Stimulated activated CD4-positive, alpha-beta T cell treated with anti-CD3 and anti-CD28 coated beads, Interleukin-4, amount 100 ng/mL, for 48 hours (primary cell): ENCODE measurements at places on chromosomes 2 and 18.

GRCh38 chr2:60278906-60279305 is 274.5 kb downstream of the BCL11A start:
- DNase-seq: no peak

GRCh38 chr2:119024568-119024967 is 82.6 kb downstream of the MARCO start:
- DNase-seq: no peak

- no peak for DNase-seq
Observed at GRCh38 chr2:241189093-241189855, 797 bp downstream of the ANO7 start.

- no peak for DNase-seq
Observed at GRCh38 chr18:3111523-3112240, 98.7 kb upstream of the LPIN2 start.

DNA sequence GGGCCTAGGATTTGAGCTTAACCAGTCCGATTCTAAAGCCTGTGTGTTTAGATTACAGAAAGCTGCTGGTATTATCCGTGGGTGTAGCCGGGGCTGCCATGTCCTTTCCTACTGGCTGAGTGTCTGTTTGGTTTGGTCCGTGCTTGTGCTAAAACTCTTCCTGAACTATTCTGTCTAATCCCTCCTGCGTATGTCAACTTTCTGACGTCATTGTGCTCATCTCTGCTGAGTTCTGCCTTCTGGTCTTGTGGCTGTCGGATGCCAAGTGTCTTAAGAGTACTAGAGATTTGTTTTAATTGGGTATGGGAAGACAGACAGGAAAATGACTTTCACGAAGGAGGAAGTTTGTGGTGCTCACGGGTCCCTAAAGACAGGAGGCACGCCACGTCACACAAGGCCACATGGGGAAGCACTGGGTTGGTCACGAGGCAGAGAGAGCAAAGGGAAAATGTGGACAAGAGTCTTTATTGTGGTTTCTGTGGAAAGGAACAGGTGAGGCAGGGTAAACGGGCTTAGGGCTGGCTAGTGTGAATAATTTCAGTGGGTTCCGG is 31.8 kb upstream of the NTSR2 start:
- DNase-seq: no peak

- DNase-seq: no peak
Observed at GRCh38 chr2:8327371-8328100, 354.3 kb upstream of the ID2 start.

DNA sequence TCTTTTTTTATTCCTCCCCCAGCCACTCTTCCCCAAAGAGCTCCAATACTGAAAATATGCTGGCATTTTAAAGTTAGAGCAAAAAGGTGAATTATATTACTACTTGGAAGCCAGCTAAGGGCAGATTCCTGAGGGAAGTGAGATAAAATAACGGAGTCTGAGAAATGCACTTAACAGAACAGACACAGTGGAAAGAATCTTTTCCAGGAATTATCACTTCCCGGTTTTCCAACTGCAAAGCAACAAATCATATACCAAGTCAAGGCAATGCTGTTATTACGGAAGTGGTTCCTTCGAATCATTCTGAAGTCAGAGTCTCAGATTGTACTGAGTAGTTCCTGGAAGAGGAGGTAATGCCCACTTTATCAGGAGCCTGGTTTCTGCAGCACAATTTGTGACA is 435.0 kb upstream of the SPRED2 start:
- DNase-seq: no peak

DNA sequence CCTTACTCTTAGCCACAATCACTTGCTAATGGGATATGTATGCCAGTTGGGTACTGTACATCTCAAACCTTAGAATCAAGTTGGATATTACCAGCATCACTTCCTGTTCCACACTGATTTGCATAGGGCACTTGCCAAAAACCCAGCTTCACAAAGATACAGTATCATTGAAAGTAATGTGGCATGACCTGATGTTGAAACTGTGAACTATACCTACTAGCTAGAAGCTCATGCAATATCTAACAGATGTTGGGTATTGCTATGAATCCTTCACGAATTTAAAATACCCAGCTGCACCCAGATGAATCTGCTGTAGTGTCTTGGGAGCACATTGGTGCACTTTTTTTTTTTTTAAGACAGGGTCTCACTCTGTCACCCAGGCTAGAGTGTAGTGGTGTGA is 6.5 kb upstream of the STAMBP start:
- DNase-seq: no peak
